ENCODE measurements at places on chromosomes 4 and X.
A peak's percentile ranks its signal among the peaks of the same experiment; 100 is the strongest.

DNA sequence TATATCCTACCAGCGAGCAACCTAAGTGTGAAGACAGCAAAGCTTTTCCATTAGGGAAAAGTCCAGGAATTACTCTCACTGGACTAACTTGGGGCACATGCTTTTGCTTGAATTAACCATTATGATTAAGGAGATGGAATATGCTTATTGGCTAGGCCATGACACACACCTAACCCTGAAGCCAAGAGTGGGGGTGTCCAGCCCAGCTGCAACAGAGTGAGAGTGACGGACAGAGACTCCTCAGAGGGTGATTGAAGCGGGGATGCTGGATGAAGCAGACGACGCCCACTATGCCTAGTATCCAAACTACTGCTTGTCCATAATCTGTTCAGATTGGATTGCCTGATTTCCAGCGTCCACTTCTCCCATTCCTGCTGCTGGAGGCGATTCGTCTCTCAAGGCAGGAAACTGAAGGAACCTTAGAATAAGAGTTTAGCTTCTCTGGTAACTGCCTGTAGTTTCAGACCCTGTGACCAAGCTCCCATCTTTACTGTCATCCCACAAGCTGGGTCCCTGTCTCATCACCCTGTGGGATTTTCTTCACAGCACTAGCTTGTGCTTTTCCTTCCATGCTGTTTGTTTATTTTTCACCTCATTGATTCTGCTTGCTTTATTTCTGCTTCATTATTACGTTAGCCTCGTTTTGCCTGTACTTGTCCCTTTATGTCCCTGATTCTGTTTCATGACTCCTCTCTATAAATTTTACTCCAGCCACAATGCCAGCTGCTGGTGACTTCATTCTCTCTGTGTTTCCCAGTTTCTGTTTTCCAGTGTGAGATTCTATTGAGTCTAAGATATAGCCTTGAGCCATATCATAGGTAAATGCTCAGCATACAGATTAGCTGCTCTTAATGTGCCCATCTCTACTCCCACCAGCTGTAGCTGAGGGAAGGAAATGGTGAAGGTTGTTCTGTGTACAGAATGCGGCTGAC, 19.0 kb downstream of the FAM47E start:
- peak; percentile 29 for DNase-seq

- no peak for DNase-seq
Observed at GRCh38 chr4:77149789-77150188, 7.2 kb upstream of the CCNG2 start.

GRCh38 chrX:54043541-54044125, 640 bp downstream of the PHF8 start:
- DNase-seq = no peak

GRCh38 chr4:24322511-24322910, 261.8 kb downstream of the DHX15 start:
- DNase-seq = no peak

- no peak for DNase-seq
Observed at GRCh38 chrX:100687546-100687945, 43.5 kb downstream of the SRPX2 start.

- DNase-seq = peak; percentile 81
Observed at GRCh38 chrX:93673056-93673868, at the start of gene NAP1L3. Gene NAP1L3 (minus strand): TSS chrX:93673578. CDS start chrX:93673304, 274 bp downstream.

DNA sequence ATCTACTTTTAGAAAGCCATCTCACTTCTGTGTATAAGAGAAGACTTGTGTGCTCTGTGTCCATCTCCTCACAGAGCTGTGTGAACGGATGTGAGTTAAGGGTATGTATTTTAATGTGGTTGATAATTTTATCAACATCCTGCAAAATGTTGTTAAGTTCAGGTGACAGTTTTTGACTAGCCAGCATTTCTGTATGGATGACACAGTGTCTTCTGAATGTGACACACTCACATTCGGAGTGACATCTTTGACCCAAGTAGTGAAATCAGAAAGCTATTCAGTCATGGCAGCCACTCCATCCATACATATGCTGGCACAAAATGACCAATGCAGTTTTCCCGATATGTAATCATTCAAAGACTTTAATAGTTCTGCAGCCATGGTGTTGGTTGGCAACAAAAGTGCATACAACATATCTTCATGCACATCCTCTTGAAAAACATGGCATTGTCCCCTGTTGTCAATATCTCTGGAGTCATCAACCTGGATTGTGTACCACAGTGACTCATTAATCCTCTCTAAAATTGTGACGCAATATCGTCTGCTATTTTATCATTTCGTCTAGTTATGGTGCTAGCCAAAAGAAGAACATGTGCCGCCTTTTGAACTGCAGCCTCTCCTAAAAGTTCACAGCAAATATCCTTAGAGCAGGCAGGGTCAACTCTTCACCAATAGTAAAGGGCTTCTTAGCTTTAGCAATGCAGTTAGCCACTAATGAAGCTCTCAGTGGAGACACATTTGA, 6.8 kb upstream of the FGF2 start:
- no peak for DNase-seq

DNA sequence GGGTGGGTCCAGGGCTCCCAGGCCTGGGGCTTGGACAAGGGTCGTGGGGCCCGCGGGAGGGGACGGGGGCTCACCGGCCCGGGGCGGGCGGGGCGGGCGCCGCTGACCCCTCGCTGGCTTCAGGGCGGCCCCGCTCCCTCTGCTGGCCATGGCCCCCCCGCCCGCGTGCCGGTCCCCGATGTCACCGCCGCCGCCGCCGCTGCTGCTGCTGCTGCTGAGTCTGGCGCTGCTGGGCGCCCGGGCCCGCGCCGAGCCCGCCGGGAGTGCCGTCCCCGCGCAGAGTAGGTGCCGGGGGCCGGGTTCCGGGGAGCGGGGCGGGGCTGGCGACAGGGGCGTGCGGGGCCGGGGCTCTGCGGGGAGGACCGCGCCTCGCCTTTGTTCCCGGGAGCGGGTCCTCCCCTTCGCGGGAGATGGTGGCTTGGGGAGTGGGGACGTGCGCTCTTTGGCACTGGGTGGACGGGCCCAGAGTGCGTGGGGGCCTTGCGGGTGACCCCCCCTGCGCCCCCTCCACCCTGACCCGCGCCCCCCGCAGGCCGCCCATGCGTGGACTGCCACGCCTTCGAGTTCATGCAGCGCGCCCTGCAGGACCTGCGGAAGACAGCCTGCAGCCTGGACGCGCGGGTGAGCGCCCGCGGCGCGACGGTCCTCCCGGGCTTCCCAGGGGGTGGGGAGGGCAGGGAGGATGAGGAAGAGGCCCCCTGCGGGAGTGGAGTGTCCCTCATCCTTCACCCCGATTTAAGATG, 16.8 kb upstream of the NAT8L start:
- DNase-seq = no peak

DNA sequence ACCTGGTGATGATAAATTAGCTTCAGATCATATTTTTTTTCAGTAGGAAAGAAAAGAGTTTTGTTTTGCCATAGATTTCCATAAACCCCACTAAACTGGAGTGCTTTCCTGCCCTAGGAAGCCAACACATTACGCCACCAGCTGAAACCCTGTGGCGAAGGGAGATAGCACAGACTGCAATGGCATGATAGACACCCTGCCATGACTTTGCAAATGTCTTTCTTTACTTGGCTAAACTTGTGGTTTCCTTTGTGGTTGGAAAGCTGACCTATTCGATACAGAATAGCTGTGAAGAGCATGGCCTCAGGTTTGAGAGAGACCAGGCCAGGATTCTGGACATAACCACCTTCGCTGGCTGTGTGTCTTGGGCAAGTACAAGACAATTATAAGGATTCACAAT, 19.1 kb downstream of the MFAP3L start:
- DNase-seq = no peak

DNA sequence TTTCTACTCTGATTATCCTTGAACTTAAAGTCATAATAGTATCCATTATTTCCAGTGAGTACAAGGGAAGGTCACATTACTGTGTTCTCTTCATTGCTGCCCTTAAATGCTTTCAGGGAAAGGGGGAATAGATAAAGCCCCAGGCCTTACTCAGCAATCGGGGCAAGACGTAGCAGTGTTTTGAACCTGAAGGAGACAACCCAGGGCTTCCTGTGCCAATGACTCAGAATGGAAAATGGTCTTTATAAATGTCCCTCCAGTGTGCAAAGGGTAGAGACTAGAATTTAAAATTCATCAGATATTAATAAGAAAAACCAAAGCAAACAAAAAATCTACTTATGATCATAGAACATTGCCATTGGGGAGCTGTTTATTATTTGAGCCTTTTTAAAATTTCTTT, 23.7 kb downstream of the TLR8 start:
- no peak for DNase-seq

- DNase-seq = peak; percentile 45
Observed at GRCh38 chrX:15564981-15565579, 35.7 kb downstream of the ACE2 start.

- no peak for DNase-seq
Observed at GRCh38 chr4:85979276-85979675, 380.6 kb downstream of the MAPK10 start.

GRCh38 chr4:85726555-85726954, 251.6 kb downstream of the ARHGAP24 start:
- no peak for DNase-seq

DNA sequence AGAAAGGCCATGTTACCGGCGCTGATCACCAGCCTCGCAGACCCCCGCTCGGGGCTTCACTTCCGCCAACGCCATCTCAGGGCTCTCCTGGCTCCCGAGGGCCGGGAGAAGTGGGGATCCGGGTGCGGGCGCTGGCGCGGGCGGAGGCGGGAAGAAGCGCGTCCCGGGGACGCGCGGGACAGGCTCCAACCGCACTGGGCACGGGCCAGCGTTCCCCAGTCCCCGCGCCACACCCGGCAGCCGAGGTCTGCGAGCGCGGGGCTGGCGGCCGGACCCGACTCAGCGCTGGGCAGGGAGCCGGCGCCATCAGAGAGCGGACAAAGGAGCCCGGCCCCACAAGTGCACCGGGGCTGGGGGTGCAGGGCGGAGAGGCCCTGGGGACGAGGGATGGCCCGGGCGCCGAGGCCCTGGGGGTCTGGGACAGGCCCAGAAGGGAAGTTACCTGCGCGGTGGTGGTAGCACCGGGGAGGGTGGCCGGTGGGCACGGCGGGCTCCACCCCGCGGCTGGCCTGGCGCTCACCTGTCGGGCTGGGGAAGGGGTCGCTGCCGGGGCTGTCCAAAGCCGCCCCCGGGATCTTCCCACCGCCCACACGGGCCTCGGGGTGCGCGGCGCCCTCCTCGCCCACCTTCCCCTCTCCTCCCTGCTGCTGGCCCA, 449 bp downstream of the CTPS2 start:
- DNase-seq = no peak

DNA sequence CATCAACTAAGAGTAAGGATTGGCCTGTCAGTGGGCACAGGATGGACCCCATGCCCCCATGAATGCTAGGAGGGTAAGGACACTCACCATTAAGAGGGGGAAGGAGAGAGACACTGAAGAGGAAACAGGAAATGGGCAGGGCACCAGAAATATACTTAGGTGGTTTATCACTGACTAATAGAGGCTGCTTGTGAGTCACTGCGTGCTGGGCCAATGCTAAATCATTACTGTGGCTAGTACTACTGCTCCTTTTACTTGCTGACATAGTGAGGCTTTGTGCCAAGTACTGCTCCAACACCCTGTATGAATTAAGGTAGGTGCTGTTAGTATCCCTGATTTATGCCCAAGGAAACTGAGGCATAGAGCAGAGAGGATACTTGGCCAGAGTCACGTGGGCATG, 130.4 kb upstream of the FRMPD4 start:
- DNase-seq = no peak

DNA sequence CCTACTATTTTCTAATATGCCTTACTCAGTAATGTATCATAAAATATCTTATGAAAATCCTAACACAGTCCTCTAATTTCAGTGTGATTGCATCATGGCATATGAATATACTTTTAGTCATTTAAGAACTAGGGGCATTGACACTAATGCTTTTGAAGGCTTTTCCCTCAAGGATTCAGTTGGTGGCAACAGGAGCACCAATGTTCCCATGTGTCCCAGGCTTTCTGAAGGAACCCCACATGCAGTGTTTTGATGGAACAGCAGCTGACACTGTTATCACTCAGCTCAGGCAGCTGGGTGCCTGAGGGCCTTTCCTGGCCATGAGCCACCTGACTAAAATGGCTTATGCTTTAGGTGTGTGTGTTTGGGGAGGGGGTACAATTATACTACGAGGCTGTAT, 348.3 kb downstream of the ARHGAP24 start:
- DNase-seq = no peak

DNA sequence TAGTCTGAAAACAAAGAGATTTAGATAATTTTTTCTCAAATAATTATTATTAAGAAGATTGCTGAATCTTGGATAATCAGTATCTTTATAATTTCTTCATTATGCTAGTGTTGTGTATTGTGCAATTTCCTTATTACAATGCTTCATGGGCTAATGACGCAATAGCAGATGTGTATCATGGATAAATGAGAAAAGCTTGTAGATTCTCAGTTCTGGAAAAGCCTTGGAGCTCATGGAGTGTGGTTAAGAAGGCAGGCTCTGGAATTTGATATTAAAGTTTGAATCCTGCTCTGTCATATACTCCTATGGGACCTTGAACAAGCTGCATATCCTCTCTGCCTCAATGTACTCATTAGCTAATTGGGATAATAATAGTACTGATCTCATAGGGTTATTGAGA, 18.9 kb upstream of the CXCL8 start:
- no peak for DNase-seq

- DNase-seq = no peak
Observed at GRCh38 chr4:62231994-62232393, 1031.9 kb downstream of the ADGRL3 start.

DNA sequence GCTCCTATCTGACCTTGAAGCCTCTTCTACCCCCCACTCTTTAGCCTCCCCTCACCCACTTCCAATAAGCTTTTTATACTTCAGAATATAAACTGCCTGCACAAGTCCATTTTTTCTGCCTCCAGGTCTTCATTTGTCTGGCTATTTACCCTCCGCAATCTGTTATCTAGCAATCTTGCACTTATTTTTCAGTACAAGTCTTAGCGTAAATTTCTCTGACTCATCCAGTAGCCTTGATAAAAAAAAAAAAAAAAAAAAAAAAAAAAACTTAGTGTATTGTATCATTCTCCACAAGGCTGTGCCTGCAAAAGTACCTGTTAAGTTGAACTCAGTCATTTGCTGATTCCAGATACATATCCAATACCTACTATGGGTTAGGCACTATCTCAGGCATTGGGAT, 219.5 kb upstream of the DKK2 start:
- no peak for DNase-seq

DNA sequence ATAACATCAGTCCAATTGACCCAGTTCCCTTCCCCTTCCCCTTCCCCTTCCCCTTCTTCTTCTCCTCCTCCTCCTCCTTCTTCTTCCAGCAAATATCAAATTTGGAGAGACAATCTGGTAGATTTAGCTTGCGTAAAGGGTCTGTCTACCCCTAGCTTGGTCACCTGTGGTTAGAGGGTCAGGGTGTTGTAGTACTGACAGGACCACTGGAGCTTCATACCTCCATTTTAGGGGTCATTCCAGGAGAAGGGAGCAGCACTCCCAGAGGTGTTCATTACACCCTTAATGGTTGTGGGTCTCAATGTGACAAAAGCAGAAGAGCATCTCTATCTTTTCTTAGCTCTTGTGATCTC, 3.7 kb upstream of the FGB start:
- DNase-seq = no peak

- no peak for DNase-seq
Observed at GRCh38 chrX:123869488-123869887, 9.6 kb downstream of the XIAP start.

GRCh38 chr4:4647041-4647440, 105.2 kb upstream of the STX18 start:
- no peak for DNase-seq

- DNase-seq = no peak
Observed at GRCh38 chr4:665381-665750, 8.7 kb downstream of the ATP5ME start.

GRCh38 chr4:140326395-140326993, 47.0 kb upstream of the SCOC start:
- DNase-seq = no peak

Measured in NCI-H1417 treated with DMSO at 0.1 percent for 48 hours (cell line).